ENCODE measurements at places on chromosomes 5 and 9.

GRCh38 chr9:123355761-123356431 is at the start of gene CRB2:
CRB2 (plus strand) TSS chr9:123356197; CDS start chr9:123356261, 64 bp downstream.
- no peak for DNase-seq

- no peak for DNase-seq
Observed at GRCh38 chr5:73531356-73531755, 33.1 kb downstream of the BTF3 start.

DNA sequence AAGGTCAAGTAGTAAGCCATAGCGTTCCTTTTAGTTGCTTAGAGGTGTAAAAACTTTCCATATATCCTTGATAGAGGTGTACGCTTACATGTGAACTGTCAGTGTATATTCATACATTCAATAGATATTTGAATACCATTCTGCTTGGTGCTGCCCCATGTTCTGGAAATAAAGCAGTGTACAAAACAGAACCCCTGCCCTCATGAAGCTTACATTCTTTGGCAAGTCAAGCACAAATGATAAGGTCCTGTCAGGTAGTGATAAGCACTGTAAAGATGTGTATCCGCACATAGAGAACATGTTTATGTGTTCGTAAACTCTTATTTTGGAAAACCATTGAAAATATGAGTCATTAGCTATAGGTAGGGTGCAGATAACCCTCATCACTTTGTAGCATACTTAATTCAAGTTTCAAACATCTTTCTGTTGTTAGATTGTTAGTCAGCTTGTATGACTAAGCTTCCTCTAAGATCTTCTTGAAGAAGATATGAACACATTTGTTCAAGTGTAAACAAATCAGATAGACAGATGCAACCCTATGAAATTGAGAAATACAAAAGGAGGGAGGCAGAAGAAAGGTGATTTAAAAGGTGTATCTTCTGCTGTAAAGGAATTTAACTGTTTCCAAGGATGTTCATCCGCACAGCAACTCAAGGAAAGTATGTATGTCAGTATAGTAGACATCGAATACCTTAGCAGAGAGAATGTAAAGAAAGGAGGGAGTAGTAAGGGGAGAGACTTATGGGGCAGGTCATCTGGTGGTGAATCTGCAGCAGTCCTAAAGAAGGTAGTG is 1.6 kb downstream of the GTF3C4 start:
- no peak for DNase-seq

DNA sequence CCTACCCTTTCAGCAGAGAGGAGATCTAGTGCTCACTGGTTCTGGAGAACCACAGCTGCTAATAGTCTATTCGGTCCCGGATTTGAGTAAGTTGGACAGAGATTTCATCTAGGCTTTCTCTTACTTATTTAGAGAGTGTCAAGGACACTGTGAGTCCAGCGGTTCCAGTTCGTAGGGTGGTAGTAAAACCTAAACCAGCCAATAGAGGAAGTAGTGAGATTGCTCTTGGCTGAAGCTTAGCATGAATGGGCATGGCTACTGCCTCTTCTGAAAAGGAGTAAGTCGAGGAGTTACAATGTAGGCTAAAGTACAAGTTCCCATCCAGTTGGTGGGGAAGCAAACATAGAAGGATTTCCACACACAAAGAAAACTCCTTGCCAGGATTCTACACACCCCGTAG is 109.6 kb upstream of the MOCS2 start:
- DNase-seq, result no peak

- DNase-seq, result no peak
Observed at GRCh38 chr9:38186404-38187115, 117.5 kb upstream of the SHB start.

GRCh38 chr9:138100711-138101350 is 223.2 kb downstream of the CACNA1B start:
- no peak for DNase-seq

DNA sequence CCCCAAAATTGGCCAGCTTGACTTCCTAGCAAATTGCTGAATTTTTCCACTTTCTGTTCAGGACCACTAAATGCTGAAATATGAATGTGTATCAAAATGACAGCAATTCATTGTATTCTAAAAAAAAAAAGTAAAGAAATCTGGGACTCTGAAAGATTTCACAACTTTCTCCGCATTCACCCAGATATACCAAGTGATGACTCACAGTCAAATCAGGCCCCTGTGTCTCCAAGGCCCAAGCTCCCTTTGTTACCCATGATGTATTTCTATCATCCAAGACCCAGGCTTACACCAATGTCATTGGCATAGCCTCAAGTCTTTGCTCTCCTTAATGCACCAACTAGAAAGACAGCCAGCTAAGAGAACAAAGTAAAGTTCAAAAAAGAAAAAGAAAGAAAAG is 493.9 kb downstream of the NTRK2 start:
- no peak for DNase-seq

- no peak for DNase-seq
Observed at GRCh38 chr9:70100362-70100761, 56.7 kb downstream of the MAMDC2 start.

DNA sequence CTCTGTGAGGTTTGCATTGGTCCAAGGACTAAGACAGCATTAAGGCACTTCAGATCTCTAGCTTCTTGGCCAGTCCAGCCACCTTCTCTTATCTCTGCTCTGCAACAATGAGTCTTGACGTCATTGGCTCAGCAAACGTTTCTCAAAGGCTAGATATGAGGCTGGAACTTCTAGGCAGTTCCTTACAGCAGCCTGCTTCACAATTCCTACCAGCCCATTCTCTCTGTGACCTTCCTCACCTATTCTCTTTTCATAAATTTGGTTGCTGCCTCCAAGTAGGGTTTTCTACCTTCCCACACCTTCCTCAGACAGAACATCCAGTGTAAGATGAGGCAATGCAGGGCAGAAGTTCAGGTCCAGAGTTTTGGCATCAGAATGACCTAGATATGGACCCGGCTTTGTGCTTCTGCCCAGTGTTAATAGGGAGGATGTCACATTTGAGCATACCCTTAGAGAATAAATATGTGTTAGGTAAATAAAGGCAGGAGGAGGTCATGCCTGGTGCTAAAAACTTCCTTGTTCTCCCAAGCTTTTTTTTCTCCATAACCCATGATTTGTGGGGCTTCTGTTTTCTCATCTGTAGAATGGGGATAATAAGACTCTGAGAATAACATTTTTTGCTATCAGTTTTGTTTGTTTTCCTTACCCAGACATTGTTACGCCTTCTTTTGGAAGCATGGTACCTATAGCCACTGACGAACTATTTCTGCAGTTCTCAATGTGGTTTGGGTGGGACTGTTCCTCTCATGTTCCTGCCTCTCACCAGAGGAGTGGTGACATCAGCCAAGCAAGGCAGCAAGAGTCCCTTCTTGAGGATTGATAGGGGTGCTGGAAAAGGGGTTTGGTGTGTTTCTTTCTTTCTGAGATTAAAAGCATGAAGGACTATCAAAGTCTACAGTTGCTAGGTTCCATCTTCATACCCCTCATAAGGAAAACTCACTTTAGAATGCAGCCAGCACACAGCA is 220.6 kb upstream of the TRIM32 start:
- DNase-seq, result no peak

GRCh38 chr5:39947657-39948056 is 522.9 kb upstream of the DAB2 start:
- DNase-seq, result no peak

DNA sequence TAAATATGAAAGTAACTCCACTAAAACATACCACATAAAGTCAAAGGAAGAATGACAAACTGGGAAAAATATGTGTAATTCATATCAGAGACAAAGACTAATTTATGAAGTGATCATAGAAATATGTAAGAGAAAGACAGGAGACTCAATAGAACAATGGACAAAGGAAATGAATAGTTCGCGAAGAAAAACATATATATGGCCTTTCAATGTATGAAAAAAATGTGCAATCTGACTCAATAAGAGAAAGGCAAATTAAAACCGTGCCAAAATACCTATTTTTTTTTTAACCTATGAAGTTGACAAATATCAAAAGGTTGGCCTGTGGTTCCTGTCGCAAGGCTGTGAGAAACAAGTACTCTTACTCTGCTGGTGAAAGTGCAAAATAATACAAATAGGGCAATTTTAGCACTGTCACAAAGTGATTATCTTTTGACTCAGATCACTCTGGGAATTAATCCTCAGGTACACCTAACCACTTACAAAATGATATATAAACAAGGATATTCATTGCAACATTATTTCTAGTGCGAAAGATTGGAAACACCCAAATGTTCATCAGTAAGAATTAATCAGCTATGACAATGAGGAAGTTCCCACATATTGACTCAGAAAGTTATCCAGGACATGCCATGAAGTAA is 3.7 kb downstream of the C9 start:
- no peak for DNase-seq

DNA sequence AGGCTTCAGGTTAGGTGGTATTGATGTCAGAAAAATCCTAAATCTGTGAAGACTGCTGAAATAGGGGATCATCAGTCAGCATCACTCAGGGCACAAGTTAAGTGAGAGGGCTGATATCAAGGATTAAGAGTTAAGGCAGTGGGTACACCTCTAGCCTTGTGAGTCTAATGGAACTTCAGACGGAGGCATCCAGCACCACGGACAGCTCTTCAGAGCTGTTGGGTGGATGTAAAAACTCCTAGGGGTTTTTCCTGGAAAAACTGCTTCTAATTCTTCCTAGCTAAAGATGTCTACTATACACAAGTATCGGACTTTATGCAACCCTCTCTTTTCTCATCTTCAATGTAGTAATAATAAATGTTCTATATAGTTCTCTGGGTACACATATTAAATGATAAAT is 165.9 kb downstream of the SH3GL2 start:
- DNase-seq, result no peak

DNA sequence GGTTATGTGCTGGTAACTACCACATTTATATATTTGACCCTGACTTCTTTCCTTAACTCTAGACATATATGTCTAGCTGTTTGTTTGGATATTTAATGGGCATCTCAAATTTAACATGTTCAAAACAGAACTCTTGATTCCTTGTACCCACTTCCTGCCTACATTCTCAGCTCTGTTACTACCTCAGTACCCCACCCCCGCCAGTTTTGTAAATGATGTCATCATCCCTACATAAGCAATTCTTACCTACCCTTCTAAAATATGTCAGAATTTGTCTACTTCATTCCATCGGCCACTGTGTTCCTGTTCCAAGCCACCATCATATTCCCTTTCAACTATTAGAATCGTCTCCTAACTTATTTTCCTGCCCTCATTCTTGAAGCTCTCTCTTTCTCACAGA is 4.8 kb downstream of the RAD50 start:
- DNase-seq, result no peak

- no peak for DNase-seq
Observed at GRCh38 chr5:112036206-112036605, 279.2 kb upstream of the NREP start.

GRCh38 chr9:123795336-123795735 is 134.6 kb downstream of the DENND1A start:
- no peak for DNase-seq

DNA sequence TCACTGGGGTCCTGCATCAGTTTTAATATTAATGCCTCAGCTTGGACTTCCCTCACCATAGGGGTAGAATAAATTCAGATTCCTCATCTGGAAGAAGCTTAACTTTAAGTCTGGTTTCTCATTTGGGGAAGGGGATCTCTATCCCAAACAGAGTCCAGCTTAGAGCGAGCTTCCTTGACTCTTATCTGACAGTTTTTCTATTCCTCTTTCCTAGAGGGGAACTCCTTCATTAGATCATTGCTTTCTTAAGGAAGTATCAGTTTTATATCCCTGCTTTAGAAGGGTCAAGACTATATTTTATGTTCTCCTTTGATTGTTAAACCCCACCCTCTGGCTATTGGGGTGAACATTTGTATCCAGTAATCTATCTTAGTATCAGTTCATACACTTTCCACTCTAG is 24.2 kb upstream of the CDC42SE2 start:
- no peak for DNase-seq

DNA sequence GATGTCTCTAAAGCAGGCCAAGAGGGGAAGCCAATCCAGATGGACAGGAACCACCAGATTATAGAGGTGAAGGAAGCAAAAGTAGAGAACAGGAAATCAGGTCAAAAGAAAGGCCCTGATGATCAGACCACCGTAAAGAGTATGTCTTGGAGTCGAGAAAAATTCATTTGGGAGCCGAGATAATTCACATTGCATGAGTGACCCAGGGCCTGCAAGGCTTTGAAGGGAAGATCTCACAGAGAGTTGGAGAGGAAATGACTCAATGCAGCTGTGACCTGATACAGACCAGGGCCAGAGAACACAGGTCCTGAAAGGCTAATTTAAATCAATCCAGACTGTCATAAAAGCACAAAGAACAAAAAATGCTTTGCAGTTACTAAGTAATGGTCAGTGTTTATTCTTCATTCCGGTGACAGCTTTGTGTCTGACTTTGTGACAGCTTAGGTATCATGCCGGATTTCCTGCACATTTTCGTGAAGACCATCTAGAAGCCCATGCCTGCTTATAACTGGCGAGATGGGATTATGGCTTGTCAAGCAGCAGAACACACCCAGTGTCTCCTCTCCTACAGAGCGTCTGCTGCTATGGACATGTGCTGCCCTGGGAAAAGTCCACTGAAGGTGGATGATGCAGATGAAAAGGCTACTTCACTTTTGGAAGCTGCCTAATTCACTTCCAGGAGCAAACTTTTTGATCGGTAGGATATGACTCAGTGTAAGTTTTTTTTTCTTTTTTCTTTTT is 5.8 kb upstream of the ACTBL2 start:
- no peak for DNase-seq

DNA sequence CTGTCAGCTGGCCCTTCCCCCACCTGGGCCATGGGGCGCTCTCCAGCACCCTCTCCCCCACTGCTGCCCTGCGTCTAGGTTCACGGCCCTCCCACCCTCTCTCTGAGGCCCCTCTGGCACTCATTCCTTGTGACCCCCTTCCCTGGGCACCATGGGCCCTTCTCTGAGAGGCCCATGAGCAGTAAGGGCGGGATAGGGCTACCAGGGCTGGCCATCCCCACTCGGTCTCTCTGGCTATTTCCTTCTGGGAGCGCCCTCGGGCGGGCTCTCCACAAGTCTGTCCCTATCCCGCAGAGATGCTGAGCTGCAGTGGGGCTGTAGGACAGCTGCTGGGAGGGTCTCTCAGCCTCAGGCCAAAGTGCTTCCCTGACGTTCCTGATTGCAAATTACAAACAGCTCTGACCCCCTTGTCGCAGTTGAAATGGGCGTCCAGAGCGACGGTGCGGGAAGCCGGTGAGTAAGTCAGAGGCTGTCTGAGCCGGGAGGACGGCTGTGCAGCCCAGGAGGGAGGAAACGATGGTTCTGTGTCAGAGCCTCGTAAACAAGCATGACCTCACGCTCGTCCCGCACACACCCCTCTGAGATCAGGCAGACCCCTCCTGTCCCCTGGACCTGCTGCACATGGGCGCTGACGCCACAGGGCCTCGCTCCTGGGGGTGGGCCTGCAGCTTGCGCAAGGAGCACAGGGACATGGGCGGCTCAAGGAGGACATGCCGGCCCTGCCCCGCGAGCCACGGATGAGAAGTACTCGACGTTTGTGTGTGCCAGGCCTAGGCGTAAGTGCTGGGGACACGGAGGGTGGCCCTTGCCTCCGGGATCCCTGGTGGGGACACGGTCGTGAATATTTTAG is 36.3 kb upstream of the GFPT2 start:
- no peak for DNase-seq

Measured in NCI-H1092 (cell line).